ENCODE measurements at places on chromosomes 1 and 21.

- DNase-seq, result no peak
Observed at GRCh38 chr1:161265305-161265704, 6.8 kb downstream of the PCP4L1 start.

DNA sequence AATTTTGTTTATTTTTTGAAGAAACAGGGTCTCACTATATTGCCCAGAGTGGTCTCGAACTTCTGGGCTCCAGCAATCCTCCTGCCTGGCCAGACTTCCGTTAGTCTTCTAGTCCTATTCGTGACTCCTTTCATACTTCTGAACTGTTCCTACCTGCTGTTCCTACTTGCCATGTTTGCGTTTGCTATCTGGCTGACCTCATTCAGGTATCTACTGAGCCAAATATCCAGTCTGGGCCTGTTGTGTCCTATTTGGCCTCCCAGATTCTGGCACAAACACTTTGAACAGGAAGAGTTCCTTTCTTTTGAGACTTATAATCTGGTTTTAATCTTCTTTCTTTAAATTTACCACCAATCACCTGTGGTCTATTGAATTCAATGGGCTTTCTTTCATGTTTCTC, 6.9 kb upstream of the NR1I3 start:
- no peak for DNase-seq

DNA sequence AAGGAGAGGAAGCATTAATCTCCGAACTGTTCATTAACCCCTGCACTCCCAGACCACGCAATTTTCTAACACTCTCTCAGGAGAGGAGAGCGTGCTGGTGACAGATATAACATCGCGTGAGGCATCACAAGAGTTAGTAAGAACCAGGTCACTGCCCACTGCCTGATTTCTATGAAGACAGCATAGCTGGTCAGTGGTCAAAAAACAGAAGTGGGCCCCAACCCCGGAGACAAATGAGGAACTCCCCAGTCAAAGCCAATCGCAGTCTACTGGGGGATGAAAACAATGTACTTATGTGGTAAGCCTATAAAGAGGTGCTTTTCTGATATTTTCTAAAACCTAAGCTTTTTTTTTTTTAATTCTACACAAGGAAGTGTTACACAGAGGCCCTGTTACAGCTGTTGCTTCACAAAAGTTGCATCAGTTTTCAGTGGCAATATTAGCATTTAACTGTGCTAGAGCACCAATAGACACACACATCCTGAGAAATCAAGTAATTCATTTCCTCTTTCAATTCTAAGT, 231.8 kb upstream of the IRF2BP2 start:
- no peak for DNase-seq

DNA sequence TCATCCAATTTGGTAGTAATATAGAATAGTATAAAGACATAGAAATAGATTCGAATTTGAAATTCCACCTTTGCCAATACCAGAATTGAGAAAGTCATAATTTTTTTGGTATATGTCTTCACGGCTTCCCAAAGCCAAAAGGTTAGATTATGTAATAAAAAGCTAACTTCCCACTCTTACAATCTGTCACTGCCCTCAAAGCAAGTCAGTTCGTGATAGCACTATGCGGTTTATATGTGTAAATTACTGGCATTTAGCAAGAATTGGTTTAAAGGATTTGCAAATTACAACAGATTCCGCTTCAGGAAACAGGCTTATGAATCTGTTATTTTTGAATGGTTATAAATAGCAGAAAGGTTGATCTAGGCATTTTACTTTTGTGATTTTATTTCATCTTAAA, 679.4 kb upstream of the ADGRL2 start:
- DNase-seq, result no peak

DNA sequence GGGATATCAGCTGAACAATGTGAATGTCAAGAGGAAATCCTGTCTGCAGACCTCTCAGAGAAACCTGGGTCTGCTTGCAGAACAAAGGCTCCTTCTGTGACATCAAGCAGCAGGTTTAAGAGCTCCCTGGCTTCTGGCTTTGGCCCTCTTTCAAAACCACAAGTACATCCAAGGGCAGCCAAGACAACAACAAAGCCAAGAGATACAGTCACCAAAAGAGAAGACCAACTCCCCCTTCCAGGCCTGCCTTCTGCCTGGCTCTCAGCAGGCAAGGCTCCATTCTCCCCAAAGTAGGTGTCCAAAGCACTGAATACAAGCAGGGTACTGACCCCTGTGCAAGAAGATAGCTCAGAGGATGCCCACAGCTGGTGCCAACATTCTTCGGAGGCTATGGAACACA, 11.5 kb downstream of the BCAR3 start:
- no peak for DNase-seq

GRCh38 chr21:37771181-37771580, 145.1 kb downstream of the KCNJ6 start:
- no peak for DNase-seq

DNA sequence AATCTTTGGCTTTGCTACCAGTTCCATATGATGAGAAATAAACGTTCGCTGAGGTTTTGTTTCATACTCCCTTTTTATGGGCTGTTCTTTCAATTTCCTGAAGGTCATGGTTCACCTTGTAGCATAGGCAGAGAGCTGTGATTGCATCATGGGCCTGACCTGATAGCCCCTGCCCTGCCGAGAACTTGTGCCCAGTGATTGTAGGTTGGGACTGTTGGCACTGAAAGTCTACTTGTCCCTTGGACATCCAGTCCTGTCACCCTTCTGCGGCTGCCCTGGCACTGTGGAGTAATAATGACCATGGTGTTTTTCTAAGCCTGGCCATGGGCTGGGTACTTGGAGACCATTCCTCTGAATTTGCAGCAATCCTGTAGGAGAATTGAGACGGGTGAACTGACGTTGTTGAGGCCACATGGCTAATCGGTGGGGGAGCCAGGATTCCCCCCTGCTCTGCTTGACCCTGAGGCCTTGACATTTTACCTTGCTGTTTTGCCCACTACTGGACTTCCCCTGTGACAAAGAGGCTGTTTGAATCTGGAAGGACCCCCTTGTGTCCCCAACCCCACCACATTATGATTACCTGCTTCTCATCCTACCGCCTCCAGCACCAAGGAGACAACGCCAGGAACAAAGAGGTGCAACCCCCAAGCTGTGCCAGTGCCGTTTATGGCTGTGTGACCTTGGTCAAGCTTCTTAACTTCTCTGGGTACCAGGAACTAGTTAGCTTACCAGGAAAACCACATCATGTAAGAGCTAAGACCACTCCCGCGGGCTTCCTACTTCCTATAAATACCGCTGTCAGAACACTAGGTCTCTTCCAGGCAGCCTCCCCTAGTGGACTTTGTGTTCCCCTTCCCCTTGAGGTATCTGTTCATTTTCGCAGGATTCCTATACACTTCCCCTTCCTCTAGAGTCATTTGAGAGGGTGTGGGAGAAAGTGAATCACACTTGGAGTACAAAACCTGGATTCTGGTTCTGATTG, 23.4 kb downstream of the SESN2 start:
- no peak for DNase-seq

- DNase-seq, result no peak
Observed at GRCh38 chr1:237851210-237851845, 39.4 kb downstream of the ZP4 start.

DNA sequence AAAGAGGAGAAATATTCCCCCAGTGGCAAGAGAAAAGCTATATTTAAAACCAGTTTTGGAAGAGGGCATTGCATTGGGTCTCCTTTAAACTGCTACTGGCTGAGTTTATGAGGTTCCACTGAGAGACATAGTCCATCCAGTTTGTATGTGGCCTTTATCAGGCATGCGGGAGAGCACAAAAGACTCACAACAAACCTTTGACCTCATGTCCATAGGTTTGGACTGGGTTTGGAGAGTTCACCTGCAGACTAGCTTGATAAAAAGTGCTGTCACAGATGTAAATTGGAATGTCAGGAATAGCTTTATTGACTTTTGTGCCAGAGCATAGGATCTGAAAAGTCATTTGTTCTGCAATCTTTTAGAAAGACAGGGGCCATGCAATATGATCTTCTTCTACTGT, 131.0 kb upstream of the NRIP1 start:
- no peak for DNase-seq

DNA sequence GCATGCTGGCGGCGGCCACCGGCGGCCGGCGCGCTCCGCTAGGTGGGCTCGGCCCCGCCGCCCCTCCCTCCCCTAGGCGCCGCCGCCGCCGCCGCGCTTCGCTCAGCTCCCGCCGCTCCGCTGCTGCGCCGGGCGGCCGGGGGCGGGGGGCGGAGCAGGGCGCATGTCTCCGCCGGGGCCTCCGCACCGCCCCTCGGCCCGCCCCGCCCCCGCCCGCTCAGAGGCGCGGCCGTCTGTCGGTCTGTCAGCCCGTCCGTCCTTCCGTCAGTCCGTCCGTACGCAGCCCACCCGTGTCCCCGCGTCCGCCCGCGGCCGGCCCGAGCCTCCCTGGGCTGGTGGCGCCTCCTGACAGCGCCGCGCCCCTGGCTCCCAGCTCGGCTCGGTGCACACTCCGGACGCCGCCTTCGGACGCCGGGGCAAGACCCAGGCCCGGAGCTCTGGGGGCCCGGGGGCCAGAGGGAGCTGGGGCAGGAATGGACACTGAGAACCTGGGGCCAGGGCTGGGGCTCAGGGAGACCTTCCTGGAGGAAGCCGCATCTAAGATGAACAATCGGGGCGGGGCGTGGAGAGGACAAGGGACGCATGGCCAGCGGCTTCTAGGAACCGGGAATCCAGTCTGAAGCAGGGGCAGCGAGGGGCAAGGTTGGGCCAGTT, at the start of gene GPR153:
Gene GPR153 (minus strand): TSS at position 138 of the 654 bp plus-strand sequence. CDS start 6,193 bp downstream, outside the sequence.
- no peak for DNase-seq

DNA sequence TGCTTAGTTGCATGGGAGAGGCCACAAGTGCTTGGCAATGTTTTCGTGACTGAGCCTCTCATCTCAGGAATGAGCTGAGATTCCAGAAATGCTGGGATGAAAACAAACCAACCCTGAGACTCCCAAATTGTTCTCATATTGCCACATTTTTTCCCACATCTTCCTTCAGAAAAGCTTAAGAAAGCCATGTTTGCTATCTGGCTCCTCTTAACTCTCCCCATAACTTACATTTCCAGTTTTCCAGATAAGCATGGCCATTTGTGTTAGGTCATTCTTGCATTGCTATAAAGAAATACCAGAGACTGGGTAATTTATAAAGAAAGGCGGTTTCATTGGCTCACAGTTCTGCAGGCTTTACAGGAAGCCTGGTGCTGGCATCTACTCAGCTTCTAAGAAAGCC, 17.2 kb downstream of the DSCAM start:
- DNase-seq, result no peak

- no peak for DNase-seq
Observed at GRCh38 chr1:75308365-75308764, 174.2 kb downstream of the LHX8 start.

DNA sequence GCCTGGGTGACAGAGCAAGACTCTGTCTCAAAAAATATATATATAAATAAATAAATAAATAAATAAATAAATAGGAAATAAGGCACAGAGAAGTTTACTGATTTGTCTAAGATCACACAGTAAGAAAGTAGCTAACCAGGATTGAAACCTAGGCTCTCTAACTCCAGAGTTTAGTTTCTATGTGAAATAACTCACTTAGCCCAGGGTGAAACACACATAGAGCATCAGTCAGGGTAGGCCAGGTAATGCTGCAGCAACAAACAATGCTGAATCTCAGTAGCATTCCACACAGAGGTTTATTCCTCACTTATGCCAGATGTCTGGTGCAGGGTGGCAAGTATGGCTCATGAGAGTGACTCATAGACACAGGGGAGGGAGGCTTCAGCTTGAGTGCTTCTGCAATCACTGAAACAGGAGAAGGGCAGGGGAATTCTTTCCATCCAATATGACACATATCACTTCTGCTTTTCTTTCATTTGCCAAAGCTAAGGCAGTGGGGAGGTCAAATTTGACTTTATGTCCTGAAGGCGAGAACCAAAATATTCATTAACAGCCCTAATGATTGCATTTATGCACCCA, 37.1 kb upstream of the KANK4 start:
- no peak for DNase-seq

DNA sequence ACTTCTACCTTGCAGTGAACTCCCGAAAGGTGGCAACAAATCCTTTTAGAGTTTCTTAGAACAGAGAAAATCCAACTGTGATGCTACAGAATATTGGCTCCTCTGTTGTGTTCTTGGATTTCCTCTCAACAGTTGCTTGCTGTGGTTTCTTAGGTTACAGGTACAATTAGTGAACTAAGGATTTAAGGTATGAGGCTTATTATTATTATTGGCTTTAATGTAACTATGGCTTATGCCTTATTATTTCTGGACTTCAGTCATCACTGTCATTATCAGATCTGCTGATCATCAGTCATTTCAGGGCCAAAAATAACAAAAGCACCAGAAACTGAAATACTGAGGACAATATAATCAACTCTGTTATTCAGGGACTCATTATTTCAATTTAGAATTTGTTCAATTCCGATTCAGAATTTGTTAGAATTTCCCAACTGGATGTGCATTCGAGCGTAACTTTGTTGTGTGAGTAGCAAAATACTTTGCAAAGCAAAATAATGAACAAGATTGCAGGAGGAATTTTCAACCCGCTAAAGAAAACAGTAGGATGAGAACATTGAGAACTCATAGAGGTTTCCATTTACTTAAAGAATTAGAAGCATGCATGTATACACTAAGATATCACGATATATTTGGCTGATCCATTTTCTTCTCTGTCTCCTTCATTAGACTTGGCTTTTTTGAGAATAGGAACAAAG, 65.5 kb upstream of the AK4 start:
- DNase-seq, result no peak

GRCh38 chr1:206937425-206937824, 8.8 kb downstream of the PIGR start:
- DNase-seq, result no peak

GRCh38 chr1:117675907-117676430, 70.1 kb downstream of the TENT5C start:
- no peak for DNase-seq

- no peak for DNase-seq
Observed at GRCh38 chr21:27804515-27804914, 837.6 kb upstream of the ADAMTS5 start.

- DNase-seq, result no peak
Observed at GRCh38 chr1:89382479-89382878, 18.6 kb downstream of the GBP6 start.

- peak; percentile 24 for DNase-seq
Observed at GRCh38 chr21:44845418-44846223, 27.8 kb upstream of the SUMO3 start.

DNA sequence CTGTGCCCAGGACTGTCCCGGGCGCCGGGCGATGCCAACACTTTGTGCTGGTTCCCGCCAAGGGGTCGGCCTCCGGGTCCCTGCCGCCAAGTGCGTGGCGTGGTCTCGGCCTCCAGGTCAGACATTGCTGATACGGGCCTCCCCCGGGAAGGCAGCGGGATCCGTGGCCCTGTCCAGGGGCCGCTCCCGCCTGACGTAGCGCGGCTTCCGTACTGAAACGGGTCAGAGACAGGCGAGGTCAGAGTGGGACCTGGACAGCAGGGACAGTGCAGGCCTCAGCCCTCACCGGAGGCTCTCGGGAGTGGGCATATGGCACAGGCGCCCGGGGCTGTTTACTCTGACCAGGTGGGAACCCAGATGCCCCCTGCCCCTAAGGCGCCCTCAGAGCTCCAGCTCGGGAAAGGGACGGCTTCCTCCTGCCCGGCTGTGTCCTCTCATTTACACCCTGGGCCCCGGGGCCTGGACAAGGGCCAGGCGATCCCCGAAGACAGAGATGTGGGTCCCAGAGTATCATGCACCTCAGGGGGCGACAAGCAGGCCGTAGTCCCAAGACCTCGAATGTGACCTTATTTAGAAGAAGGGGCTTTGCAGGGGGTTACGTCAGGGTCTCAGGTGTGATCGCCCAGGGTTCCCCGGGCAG, 8.8 kb upstream of the RNF223 start:
- no peak for DNase-seq
